A172 (cell line): ENCODE measurements at places on chromosomes 6 and 20. TPM values are rescaled to one million over a fixed set of nuclear protein-coding genes. Genes with fewer than 3 reads are reported as not detected.

DNA sequence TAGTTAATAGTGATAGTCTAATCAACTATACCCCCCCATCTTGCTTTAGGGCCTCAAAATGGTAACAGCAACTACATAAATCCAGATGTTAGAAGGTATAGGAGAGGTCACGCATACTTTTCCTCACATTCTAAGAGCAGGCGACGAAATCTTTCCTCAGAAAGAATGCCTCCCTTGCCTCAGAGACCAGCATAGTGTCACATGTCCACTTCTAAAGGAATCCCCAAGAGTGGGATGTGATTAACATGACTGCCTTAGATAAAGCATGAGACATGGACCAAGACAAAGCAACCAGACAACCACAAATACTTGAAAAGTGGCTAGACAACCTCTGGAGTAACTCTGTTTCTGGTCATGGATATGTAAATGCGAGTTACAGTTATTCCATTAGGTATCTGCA, 710.7 kb downstream of the EYS start:
- no peak for DNase-seq

- DNase-seq: no peak
Measured at GRCh38 chr6:159533568-159533967, 159.5 kb downstream of the SOD2 start.

GRCh38 chr6:37373822-37374471, 20.2 kb downstream of the RNF8 start:
- no peak for DNase-seq

The TRIM10 gene
- not detected in 2 replicates for total RNA-seq
